Astrocyte of the spinal cord (primary cell): ENCODE measurements at places on chromosomes 12 and 14.

DNA sequence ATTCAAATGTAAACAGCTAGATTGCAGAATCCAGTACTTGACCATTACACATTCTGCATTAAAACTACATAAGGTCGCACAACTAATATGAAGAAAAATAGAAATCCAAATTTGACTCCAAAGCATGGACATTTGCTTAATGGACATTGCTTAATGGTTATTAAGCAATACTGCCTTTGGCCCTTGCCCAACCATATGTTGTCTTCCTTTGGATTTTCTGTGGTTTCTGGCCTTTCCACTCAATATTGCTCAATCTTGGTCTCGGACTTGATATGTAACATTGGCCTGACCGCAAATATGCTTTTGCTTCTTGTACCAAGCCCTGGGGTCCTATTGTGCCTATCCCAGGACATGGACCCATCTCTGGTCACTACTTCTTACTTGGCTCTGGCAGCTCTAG is 67.2 kb downstream of the PTPRR start:
- peak; percentile 18 for DNase-seq

GRCh38 chr12:20711846-20712245 is 16.7 kb downstream of the SLCO1C1 start:
- DNase-seq: no peak

DNA sequence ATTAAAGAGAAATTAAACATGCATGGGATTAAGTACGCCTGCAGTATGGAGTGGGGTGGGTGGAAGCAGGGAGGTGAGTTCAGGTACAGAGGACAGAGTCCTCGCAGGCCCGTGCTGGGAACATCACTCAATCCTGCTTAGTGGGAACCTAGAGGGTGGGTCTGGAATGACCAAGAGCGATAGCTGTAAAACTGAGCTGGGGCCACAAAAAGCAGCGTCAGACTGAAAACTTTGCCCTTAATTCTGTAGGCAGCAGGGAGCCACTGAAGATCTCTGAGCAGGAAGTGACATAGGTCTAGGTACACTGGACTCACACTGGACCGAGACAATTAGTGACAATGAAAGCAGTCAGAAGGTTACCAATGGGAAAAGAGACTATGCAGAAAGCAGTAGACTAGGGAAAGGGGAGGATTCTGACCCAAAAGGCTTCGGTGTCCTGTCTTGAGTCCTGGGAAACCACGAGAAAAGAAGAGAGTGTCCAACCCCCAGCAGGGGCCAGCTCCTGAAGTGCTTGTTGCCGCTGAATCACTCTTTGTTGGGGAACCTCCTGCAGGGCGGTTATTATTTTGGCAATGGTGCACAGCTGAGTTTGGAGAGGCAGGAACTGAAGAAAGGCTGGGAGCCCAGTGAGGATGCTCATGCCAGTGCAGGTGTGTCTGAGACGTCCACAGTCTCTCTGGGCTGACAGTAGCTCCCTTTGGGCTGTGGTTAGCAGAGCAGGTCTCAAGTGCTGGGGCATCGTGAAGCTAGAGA is 97.4 kb downstream of the PLXNC1 start:
- peak; percentile 61 for DNase-seq

DNA sequence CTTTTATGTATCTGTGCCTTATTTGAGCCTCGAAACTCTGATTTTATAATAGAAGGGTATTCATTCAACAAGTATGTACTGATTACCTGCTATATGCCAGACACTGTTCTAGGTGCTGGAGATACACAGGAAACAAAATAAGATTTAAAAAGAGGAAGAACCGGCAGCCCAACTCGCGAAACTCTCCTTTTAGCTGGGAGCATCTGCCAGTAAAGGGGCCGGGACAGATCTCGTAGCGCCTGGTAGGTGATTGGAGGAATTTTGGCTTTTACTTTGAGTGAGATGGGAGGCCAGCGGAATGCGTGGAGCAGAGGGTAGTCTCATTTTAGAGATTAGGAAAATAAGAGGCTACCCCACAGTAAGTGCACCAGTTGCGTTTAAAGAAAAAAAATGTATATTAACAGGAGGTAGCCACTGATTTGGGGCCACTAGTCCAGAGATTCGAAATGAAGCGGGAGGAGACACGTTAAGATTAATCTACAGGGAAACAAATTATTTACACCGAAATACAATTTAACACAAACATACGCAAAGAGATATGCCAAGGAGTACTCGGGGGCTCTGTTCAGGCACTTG is 520 bp upstream of the MON2 start:
- peak; percentile 44 for DNase-seq

DNA sequence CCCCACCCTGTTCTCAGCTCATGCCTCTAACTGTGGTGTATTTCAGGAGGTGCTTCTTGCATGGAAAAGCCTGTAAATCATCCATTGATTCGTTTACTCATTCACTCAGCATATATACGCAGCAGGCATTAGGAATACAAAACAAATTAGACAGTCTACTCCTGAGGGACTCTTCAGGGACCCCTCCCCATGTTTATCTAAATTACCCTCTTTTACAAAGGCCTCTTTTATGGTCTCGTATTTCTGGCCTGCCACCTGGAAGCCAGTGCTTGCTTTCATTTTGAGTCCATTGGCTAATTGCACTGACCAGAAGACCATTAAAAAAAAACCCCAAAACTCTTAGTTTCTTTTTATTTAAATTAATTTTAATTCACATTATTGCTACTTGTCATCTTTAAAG is 134.4 kb downstream of the DACT1 start:
- DNase-seq: no peak

GRCh38 chr14:96247031-96247430 is 9.0 kb upstream of the BDKRB1 start:
- no peak for DNase-seq

GRCh38 chr12:32482226-32482625 is 82.9 kb downstream of the FGD4 start:
- DNase-seq: no peak

- peak; percentile 50 for DNase-seq
Measured at GRCh38 chr12:30010071-30011052, 226.6 kb upstream of the TMTC1 start.

DNA sequence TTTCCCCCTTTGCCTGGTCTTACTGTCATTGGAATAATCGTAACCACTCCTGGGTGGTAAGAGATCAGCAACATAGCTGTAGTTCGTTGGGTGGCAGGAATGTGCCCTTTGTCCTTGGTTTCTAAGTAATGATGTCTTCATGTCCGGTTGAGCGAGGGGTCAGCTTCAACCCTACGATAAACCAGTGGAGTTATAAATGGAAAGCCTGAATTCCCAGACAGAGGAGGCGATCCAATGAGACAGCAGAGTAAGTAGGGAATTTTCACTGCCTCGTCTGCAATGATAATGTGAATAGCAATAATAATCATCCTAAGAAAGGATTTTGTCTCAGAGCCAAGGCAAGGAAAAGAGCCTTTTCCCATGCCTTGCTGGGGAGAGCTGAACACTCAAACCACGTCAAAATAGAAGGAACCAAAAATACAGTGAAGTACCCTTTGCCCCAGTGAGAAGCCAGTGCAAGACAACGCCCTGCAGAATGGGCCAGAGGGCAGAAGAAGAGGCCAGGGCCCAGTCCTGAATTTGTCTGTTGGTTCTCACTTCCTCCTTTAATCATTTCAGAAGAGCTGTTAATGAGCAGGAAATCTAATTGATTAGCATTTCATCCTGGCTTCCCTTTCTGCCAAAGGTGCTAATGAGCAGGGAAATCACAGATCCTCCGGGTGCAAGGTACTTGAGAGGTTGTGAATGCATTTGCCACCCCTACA is 330.7 kb downstream of the CACNA1C start:
- DNase-seq: no peak

- DNase-seq: no peak
Measured at GRCh38 chr14:34398024-34398423, 64.0 kb downstream of the SPTSSA start.
